Left renal pelvis (tissue), 4 donors: ENCODE measurements at places on chromosomes 11 and 22.

DNA sequence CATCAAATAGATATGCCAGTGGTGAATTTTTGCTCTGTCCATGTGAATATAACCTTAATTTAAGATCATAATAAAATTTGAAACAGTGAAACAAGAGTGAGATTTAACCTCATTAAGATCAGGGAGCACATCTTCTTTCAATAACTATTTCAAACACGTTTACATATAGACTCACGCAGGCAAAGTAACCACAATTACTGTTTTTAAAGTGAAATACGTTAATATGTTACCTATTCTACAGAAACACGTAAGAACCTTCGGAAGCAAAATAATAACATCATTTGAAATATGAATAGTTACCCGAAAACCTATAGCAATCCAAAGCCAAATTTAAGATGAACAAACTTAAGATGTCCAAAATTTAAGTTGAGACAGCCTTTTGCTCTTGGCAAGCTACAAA lies 136.2 kb upstream of the ZC3H12C start:
- no peak for DNase-seq

GRCh38 chr11:45189230-45189629 lies 42.8 kb downstream of the PRDM11 start:
- DNase-seq = no peak

GRCh38 chr11:109553284-109553683 lies 131.3 kb downstream of the C11orf87 start:
- DNase-seq = no peak

DNA sequence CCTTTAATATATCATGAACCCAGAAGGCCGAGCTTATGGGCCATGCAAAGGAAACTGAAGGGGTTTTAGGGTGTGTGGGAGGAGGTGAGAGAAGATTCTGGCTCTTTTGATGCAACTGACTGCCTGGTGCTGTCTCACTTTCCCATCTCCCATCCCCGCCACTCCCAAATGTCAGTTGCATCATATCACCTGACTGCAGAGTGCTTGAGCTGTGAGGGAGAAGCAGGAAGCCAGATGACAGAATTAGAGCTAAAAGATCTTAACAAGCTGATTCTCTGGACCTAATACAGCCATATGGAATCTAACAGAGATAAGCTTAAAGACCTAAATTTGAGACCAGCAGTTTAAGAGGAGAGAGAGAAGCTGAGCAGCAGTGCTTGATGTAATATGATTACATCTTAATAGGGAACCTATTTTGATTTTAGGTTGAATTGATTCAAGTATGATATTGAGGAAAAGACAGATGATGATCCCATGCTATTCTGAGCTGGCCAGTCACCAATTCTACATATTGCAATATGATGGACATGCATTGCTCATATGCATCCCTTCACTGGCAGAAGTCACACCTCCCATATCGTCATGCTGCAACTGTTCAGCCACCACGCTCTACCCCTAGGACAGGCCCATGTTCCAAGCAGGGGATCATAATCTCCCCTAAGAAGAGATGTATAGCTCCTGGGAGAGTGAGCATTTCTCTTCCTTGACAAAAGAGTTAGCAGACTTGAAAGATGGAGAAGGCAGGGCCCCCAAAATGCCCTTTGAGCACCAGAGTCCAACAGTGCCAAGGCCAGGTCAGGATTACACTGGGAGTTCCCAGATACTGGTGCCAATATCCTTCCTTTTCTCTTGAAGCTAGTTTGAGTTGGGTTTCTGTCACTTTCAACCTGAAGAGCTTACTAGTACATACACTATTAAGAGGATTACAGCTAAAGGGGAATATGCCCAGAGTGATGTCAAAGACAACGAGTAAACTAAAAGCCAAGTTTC lies 44.9 kb downstream of the PLEKHA7 start:
- DNase-seq = no peak

DNA sequence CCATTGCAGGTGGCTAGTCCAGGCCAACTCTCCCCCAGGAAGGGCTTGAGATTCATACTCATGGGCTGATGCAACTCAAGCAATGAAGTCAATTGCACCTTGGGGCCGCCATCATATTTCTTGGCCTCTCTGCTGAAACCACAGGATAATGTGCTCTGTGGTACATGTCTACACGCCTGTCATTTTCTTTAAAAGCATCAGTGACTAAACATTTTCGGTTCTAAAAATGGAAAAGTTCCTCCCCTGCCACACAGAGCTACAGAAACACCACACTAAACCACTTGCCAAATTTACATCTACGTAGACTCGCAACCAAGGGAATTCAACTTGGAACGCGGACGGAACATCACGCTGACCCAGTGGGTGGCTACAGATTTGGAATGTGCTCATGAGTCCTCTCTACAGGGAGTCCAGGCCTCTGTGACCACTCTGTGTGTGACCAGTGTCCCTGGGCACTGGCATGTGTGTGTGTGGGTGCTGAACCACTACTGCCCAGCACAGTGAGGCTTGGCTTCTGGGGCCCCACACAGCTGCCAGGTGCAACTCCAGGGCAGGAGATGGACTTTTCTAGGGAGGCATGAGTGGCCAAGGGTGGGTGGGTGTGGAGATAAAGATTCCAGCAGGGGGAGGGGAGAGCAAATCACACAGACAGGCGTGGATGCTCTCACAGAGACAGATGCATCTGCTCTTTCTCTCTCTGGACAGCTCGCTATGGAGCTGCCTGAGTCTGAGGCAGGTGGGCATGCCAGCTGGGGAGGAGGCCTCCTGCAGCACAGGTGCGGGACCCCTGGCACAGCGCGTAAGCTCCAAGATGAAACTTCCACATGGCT lies 261.9 kb downstream of the CTTN start:
- no peak for DNase-seq

- no peak for DNase-seq
Measured at GRCh38 chr11:102309621-102310541, 7.4 kb upstream of the BIRC3 start.
